ENCODE measurements at places on chromosomes 2 and 18.

DNA sequence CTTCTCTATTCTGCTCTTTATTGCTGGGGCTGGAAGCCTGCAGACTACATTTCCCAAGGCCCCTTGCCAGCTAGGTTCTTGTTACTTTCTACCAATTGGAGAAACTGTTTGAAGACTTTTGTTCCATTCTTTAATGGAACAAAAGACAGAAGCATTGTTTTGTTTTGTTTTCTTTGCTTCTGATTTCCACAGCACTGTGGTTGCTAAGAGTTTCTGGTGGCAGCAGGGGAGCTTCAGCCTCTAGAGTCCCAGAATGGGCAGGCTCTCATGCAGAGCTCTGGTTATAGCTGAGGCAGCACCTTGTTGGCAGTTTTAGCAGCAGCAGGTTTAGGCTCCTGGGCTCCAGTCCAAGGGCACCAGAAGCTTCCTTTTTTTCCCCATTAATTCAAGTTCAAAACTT, 234.3 kb downstream of the ETAA1 start:
- DNase-seq: no peak

GRCh38 chr2:226798422-226799210, 1.0 kb downstream of the IRS1 start:
- DNase-seq: peak; percentile 83

DNA sequence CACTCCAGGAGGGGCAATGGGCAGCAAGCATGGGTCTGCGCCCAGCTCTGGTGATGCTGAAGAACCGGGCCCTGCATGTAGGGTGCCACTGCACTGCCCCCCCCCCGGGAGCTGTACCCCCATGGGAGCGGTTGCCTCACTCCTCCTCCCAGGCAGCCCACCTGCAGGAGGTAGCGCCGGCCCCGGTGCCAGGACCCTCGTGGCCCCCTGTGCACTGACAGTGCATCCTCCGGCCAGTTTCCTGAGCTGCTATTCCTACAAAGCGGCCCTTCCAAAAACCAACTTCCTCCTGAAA, 109.4 kb downstream of the ZNF516 start:
- DNase-seq: peak; percentile 38

GRCh38 chr2:70627211-70627898, 73.7 kb upstream of the TGFA start:
- no peak for DNase-seq

DNA sequence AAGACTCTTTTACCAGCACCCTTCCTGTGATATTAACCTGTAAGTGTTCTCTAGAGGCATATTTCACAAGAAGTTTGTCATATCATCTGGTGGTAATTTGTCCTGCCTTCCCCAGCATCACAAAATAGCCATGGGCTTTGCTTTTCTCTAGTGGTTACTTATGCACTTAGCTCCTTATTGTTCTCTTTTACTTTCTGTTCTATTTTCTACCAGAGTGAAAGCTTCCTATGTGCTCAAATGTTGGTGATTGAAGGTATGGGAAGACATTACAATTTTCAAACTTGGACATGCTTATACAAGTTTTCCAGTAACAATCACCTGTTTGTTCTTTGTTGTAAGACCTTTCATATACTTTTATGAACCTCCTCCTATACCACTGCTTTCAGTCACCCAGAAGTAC, 87.0 kb upstream of the KCNH7 start:
- DNase-seq: no peak

DNA sequence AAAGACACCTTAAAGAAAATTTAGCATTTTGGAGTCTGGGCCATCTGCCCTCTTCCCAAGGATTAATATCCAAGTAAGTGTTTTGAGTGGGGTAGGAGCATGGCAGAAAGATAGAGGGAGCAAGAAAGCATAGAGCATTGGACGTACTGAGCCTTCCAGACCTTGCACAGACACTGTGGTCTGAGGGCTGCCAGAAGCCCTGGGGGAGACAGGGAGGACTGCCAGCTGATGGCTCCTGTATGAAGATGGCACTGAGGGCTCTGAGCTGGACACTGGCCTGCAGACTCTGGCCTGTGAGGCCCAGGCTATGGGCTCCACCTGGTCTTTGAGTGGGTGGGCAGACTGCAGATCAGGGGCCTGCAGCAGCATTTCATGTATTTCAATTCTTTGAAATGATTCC, 2.9 kb upstream of the PKDCC start:
- DNase-seq: no peak

- no peak for DNase-seq
Measured at GRCh38 chr2:230864605-230865306, at the start of gene ITM2C. Gene ITM2C, plus strand, starts transcription at chr2:230864942. Its CDS starts 84 bp downstream, at chr2:230865026.

GRCh38 chr2:21422724-21423522, 299.2 kb downstream of the TDRD15 start:
- DNase-seq: no peak

- no peak for DNase-seq
Measured at GRCh38 chr2:128809259-128809636, 490.6 kb upstream of the HS6ST1 start.

DNA sequence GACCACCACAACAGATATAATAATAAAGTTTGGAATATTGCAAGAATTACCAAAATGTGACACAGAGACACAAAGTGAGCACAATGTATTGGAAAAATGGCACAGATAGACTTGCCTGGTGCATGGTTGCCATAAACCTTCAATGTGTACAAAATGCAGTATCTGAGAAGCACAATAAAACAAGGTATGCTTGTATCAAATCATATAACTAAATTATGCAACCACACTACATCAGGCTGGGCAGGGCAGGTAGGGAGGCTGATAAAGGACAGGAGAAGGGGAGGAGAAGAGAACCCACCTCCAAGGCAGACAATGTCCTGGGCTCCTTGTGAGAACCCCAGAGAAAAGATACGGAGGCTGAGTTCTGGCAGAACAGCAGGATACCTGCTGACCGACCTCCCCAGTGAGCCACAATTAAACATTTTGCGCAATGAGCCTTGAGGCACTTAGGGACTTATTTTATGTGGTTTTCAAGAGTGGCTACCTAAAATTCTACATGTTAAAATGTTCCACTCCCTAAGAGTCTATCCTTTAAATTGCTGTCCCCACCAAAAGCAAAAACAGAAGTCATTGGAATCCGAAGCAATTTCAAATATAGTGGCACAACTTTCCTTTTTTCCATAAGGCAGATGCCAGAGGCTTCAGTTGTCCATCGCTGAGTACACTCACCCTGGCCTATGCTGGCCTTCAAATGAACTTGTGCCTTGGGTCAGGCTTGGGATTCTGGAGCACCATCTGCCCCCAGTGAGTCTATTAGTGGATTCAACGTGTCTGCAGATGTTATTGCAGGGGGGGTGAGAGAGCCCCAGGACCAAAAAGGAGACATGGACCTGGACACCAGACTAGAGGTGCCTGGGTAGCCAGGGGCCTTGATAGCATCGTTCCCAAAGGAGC, 16.8 kb downstream of the WDFY1 start:
- DNase-seq: no peak

DNA sequence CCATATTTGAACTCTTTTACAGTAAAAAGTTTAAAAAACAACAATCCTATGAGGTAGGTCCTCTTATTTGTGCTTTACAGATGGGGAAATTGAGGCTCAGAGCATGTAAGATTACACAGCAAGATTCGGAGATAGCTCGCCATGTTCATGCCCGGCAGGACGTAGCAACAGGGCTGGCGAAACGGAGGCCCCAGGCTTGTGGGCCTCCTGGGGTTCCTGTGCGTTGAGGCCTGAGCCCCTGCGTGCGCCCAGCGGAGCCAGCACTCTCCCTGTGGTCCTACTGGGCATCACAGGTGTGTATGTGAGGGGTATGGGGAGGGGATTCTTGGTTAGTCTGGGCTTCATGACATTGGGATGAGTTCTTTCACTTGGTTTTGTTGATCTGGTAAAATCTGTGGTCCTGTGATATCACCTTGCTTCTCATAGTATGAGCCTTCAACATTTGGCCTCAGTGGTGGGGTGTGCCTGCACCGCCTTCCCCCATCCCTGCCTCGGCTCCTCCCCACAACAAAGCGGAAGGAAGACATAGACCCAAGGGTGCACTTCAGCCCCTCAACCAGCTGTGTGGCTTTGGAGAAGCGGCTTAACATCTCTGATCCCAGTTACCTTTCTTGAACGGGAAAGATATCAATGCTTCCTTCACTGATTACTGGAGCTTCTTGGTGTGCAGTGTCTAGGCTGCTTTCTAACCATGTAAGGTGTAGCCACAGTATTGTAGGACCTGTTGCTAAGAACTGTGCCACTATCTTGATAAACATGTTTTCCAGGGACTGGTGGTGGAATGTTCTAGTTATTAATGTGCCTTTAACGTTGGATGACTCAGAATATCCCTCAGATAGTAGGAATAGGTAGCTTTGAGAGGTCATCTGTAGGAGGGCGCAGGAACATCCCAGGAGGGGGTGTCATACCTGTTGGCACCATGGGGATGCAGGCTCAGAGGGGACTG, 37.2 kb downstream of the HPCAL1 start:
- DNase-seq: no peak

- no peak for DNase-seq
Measured at GRCh38 chr2:36367895-36368353, 12.3 kb downstream of the CRIM1 start.

DNA sequence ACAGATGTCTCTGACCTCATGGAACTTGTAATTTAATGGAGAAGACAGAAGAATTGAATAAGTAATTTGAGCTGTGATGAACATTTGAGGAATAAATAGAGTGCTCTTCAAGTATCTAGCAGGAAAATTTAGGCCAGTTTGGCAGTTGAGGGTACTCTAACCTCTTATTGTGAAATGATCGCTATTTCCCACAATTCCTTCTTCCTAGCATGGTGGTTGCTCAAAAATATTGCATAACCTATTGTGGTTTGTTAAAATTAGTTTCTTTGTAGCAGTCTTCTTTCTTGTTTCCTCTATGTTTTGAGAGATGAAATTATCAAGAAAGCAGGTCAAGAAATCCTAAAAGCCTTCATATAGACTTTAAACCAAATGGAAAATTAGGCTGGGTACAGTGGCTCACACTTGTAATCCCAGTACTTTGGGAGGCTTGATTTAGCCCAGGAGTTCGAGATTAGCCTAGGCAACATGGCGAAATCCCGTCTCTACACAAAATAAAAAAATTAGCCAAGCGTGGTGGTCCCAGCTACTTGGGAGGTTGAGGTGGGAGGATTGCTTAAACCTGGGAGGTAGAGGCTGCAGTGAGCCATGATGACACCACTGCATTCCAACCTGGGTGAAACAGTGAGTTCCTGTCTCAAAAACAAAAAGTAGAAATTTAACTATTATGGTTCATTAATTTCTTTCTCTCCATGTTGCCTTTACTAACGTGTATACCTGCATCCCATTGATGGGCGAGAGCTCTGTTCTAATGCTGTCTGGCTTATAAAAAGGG, 58.7 kb downstream of the RBKS start:
- DNase-seq: no peak

GRCh38 chr2:3079959-3080948, 297.4 kb downstream of the EIPR1 start:
- peak; percentile 61 for DNase-seq

GRCh38 chr2:19686439-19686838, 215.3 kb downstream of the TTC32 start:
- no peak for DNase-seq

DNA sequence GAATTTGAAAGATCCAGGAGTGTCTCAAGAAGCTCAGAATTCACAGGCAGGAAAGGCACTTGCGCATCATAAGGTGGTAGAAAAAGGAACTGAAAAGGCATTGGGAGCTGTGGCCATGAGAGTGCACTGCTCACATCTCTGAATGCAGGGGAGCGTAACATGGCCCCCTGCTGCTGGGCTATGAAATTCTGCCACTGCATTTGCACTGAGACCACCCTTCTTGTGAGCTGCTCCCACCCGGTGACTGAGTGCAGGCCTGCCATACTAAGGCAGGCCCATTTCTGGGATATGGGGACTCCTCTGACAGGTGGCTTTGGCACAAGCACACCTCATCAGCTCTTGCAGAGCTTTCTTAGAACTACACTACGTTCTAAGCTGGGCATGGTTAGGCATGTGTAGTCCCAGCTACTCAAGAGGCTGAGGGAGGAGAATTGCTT, 25.3 kb upstream of the STARD7 start:
- DNase-seq: no peak

- DNase-seq: no peak
Measured at GRCh38 chr2:197204519-197205250, 105.9 kb downstream of the ANKRD44 start.

GRCh38 chr2:82234283-82234874, 1929.8 kb upstream of the LRRTM1 start:
- no peak for DNase-seq
